ENCODE measurements at places on chromosomes 11 and 22.
A peak's percentile ranks its signal among the peaks of the same experiment; 100 is the strongest.

DNA sequence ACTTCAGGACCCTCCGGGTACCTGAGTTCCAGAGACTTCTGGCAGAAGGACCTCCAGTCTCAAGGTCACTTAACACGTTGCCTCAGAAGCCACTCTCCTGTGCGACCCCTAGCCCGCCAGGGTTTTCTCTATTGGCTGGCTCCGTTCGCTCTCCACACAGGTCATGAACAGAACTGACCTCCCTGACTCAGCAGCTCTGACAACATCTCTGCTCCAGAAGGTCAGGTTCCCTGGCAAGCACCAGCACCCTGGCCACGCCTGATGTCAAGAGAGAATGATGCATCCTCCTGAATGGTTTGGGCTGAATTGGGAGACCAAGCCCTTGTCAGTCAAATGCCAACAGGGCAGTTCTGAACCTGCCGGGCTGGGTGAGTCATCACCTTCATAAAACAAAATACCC is 84.3 kb upstream of the TMEM45B start:
- DNase-seq = peak; percentile 12

GRCh38 chr11:77102246-77103210 is at the start of gene OMP:
OMP (plus strand) TSS chr11:77102840; CDS start chr11:77102840, 0 bp downstream.
- DNase-seq = no peak

- DNase-seq = no peak
These were observed 21.2 kb upstream of the TP53AIP1 start for GRCh38 chr11:128963744-128964325.

DNA sequence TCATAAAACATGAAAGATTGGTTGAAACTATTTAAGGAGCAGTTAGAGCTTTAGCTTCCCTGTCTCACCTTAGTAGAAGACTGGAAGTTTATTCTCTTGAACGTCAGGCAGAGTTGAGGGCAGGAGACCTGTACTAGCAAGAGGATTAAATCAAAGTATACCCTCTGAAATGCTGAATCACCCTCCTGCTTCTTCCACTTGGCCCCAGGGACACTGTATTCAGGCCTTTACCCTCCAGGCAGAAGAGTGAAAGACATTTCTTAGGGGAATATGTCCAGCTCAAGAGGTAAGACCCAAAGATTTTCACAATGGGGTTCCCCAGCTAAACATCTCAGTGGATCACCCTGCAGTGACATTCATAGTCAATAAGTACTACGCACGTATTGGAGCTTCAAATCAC is 11.9 kb downstream of the APOA4 start:
- no peak for DNase-seq

GRCh38 chr22:18032455-18033101 is 8.2 kb upstream of the MICAL3 start:
- DNase-seq = no peak

DNA sequence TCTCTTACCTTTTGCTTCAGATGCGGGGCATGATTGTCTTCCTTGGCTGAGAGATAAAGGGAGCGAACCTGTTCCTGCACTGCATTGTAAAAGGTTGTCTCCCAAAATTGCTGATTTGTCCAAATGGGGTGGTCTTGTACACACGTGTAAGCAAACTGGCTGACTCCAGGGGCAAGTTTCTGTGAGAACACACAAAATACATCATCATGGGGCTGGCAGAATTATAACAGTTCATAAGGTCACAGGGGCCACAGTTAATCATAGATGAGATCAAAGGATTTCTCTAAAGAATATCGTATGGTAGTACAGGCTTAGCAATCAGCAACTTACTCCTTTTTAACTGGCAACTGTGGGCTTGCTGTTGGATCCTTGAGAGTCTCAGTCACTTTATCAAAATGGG is 194.3 kb downstream of the SWAP70 start:
- DNase-seq = no peak

GRCh38 chr11:117565709-117566108 is 231.3 kb downstream of the DSCAML1 start:
- no peak for DNase-seq

DNA sequence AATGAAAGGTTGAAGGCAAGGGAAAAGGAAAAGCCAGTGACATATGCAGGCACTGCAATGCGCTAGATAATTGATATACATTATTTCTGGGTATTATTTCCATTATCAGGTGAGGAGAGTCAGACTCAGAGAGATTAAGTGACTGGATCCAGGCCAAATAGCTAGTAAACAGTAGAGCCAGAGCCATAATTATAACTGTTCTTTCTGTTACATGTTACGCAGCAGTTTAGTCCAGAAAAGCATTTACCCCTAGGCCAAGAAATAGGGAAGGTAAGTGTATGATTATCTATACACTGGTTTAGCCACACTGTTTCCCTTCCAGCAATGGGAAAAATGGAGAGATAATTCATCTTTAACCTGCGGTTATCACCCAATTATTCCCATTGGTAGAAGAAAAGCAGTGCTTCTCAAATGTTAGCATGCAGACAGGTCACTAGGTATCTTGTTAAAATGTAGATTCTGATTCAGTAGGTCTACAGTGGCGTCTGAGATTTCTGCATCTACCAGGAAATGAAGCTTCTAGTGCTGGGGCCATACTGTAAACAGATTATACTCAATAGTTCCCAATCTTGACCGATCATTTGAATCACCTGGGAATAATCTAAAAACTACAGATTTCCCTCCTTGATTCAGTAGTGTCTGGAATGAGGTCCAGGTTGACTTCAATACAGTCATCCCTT is 69.4 kb downstream of the RBFOX2 start:
- no peak for DNase-seq

DNA sequence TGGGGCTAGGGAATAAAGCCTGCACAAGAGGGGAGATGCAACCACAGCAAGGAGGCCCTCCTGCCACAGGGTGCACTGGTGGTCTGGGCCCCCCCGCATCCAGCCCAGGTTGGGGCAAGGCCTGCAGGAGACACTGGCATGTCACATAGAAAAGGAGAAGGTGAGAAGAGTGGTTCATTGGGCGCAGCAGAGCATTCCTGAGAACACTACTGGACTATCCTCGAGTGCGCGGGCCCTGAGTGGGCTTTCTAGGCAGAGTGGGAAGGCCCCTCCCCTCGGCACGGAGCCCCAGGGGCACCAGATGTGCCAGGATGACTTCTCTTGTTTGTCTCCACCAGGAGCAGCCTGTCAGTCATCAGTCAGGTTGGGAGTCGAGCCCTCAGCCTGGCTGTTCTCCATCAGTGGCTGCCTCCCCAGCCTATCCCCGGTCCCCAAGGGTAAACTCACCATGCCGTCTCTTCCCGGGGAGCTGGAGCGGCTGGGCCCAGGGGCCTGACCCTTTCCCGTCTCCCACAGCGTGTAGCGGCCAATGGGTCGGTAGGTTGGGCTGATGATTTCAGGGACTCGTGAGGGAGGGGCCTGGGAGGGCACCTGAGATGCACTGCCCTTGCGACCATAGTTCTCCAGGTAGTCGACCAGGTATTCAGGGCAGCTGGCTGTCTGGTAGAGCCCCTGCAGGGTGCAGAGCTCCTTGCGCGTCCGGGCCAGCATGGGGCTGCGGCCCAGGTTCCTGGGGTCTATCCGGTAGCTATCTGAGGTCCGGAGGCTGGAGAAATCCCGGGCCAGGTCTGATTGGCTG is 9.0 kb downstream of the USP2 start:
- no peak for DNase-seq

- DNase-seq = peak; percentile 82
These were observed at the start of gene MPZL2 for GRCh38 chr11:118263695-118264568. MPZL2 (minus strand) TSS chr11:118264297; CDS start chr11:118264153, 144 bp downstream.

DNA sequence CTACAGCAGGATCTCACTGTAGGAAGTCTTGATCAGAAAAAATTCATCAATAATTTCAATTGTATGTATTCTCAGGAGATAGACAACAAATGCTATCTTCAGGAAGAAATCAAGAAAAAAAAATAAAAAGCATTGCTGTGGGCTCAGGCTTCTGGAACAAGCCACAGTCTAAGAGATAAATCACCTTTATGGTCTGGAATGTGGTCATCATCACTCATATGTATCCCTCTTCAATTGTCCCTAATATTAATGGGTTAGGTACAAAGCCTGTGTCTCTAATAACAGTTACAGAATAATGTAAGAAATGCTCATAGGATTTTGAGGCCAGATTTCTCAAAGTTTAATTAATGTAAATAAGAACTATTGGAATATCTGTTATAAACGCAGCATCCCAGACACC is 305.9 kb upstream of the ANO3 start:
- DNase-seq = no peak

DNA sequence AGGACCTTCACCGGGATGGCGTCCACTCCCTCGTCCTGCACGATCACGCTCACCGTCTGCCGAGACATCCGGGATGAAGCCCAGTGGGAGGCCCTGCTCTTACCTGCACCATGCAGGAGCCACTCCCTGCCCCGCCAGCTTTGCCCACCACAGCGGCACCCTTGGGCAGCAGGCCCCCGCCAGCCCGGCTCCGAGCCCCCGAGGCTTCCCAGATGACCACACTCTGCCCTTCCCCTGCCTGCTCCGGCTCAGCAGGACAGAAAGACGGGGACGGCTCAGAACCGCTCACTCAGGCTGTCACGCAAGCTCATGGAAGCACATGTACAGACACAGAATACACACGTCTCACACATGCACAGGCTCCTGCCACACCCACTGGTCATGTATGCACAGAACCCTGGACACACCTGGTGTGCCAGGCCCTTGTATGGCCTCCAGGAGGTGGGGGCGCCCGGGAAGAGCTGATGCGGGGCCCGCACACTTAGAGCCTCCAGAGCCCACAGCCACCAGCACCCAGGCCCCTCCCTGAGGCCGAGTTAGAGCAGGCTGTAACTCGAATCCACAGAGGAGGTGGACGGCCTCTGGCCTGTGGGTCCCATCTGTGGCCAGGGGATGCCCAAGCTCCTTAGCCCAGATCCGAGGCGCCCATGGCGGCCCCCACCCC is 8.9 kb upstream of the MAPK11 start:
- DNase-seq = no peak

DNA sequence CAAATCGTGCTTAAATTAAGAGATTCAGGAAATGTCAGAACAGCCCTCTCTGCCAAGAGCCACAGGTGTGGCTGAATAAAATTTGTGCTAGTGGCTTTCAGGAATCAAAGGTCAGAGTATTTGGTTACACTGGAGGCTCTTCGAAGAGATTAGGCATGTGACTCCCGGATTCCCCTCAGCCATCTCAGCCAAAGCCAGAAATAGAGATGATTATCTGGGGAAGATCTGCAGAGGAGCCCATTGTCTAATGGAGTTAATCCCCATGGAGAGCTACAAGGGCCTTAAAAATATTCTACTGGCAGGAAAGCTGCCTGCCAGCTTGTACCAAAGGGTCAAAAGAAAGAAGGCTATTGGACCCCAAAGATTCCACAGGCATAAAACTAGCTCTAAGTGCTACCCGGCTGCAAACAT is 1259.5 kb downstream of the TBC1D22A start:
- no peak for DNase-seq

GRCh38 chr11:34064291-34064690 is 12.8 kb downstream of the CAPRIN1 start:
- DNase-seq = no peak

GRCh38 chr11:65315204-65315865 is 669 bp downstream of the CDC42EP2 start:
- peak; percentile 79 for DNase-seq

DNA sequence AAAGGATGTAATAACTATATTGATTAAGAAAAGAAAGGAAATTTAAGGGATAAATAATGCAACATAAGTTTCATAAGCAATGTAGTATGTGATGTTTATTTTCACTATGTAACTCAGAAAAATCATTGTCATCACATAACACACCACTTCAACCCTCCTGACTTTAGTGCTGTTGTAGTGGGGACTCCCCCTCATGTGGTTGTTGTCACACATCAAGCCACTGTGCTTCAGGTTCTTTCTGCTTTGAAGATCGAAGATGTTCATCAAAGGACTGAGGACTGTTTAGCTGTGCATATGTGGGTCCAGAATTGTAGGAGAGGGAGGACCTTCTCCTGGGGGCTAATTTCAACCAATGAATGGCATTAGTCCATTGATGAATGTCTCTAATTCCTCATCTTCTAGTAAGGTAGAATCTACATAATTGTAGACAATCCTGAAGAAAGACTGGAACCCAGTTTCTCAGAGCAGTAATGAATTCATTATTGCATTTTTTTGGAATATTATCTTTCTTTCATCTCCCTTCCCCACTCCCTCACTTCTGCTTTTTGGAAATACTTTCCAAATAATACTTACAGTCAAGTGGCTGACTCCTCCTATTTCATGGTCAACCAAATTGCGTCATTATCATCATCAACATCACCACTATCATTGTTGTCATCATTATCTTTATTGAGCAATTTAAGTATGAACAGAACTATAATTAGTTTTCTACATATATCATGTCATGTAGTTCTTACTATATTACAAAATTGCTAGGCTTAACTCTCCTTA is 9.8 kb upstream of the CARD16 start:
- no peak for DNase-seq

- DNase-seq = peak; percentile 7
These were observed 32.2 kb downstream of the LIMK2 start for GRCh38 chr22:31244046-31244942.

DNA sequence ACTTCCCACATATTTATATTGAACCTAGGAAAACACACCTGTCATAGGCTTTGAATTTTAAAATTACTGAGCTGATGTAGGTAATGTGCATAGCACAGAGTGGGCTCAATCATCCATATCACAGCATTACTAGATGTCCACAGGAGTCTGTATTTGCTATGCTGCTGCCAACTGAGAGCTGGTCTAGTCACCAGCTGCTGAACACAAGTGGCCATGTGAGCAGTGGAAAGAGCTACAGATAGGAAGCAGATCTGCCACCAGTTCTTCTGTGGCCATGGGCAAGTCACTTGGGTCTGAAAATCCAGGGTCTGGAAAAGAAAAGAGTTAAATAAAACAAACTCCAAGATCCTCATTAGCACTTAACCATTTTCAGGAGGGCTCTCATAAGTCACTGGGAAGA is 91.8 kb downstream of the APIP start:
- DNase-seq = peak; percentile 77

GRCh38 chr11:105767931-105768330 is 158.1 kb downstream of the GRIA4 start:
- DNase-seq = no peak

DNA sequence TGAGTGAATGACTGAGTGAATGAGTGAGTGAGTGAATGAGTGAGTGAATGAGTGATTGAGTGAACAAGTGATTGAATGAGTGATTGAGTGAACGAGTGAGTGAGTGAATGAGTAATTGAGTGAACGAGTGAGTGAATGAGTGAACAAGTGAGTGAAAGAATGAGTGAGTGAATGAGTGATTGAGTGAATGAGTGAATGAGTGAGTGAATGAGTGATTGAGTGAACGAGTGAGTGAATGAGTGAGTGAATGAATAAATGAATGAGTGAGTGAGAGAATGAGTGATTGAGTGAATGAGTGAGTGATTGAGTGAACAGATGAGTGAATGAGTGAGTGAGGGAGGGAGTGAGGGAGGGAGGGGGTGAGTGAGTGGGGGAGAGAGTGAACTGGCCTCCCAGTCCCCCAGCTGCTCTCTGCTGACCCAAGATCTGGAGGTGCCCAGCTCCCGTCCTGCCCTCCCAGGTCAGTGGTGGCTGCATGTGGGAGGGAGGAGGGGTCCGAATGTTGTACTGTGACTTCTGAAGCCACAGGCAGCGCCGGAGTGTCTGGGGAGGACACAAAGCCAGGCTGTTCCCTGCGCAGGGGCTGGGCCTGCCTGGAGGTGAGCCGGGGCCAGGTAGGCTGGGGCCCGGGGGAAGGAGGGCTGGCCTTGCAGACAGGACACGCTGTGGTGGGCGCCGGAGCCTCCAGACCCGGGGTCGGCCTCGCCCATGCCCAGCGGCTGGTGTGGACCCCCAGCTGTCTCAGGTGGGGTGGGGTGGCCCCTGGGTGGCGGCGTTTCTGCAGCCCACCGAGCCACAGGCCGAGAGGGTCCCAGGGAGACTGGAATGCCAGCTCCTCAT is 17.8 kb upstream of the PIM3 start:
- peak; percentile 58 for DNase-seq

- DNase-seq = no peak
These were observed 91.0 kb downstream of the WNT7B start for GRCh38 chr22:45885941-45886395.
